ENCODE measurements at places on chromosomes 3 and 15.
A peak's percentile ranks its signal among the peaks of the same experiment; 100 is the strongest.

DNA sequence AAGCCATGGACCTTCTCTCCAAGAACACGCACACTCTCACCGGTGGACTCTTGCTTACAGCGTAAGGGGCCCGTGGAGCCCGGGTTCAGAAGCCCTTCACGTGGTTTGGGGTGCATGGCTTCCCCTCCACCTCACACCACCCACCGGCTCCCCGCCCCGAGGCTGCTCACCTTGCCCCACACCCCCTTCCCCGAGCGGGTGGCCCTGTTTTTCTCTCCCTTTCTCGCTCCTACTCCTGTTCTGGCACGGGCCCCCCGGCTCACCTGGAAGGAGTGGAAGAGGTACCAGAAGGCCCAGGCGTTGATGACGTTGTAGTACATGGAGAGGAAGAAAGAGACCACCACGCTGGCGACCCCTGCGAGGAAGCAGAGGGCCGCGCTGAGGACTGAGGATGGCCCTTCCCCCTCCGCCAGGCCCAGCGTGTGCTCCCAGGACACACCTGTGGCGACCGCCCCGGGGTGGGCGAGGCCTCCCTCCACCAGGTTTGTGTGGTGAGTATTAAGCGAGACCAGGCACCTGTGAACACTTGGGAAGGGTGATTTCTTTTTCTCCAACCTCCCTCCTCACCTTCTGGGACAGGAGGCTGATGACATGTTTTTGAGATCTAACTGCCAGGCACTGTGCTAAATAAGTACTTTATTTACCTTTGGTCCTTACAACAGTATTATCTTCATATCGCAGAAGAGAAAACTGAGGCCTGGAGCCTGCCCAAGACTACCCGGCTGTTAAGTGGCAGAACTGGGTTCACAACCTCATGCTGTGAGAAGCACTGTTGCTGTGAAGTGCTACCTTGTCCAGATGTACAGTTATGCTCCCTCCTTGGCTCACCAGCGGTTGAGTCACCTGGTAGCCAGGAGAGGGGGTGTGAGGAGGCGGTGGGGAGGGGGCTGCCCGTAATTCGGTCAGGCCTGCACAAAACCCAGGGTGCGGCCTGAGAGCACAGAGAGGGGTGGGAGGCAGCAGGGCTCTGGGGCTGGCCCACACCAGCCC is 16.3 kb downstream of the SLC6A20 start:
- no peak for DNase-seq

DNA sequence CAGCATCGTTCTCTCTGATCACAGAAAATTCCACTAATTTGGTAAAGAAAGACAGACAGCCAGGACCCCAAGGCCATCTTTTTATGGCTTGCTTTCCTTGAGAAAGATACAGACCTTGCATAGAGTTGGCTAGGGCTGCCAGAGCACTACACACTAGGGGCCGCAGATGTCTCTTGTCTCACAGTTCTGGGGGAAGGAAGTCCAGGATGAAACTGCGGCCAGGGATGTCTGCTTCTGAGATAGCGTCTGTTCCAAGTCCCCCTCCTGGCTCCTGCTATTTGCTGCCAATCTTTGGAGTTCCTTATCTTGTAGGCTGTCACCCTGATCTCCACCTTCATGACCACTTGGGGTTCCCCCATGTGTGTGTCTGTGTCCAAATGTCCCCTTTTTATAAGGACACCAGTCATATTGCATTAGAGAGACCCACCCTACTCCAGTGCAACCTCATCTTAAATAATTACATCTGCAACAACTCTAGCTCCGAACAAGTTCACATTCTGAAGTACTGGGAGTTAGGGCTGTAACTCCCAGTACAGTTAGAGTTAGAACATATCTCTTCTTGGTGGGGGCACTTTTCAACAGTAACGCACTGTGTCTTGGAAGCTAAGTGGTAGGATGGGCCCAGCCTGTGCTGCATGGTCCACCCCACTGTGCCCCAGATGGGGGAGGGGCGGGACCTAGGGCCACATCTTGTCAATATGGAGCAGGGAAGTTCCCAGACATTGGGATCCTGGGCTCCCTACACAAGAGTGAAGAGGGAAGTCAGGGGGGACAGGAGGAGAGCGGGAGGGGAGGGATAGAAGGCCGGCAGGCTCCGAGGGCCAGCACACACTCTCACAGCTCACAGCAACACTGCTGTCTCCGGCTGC is 42.2 kb downstream of the KLF15 start:
- DNase-seq = no peak

- DNase-seq = peak; percentile 93
Observed at GRCh38 chr3:12294885-12295580, 6.2 kb downstream of the PPARG start.

DNA sequence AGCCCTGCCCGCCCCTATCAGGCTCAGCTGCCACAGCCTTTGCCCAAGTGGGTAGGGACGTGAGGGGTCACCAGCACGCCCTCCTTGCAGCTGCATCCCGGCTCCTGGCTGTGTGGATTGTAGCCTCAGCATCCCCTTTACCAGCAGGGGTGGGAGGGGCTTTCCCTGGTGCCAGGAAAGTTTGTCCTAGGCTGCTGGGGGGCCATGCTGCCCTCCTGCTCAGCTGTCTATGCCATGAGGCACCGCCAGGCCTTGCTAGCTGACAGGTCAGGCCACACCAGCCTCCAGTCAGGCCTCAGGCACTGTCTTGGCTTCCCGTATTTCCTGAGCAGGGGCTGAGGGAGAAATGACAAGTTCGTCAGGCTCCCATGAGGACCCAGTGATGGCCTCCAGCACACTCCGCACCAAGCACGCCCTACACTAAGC is 32.3 kb downstream of the TKT start:
- no peak for DNase-seq

DNA sequence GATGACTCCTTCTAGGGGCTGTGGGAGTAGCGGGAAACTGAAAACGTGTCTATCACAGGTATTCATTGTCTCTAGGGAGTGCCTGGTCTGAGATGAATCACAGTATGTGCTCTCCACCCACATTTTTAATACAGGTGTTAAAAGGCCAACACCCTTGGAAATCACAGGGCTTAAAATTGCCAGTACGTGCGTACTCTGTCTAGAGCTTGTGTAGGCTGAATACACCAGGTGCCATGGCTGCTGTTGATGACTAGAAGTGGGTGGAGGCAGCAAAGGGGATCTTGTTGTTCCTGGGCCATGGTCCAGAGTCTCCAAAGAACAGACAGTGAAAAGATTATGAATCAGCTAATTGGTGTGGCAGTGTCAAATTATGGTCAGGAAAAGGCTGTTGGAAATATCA is 35.1 kb upstream of the P3H2 start:
- DNase-seq = no peak

Data from IMR-90 (cell line).